Mesendoderm (in vitro differentiated cells): ENCODE measurements at places on chromosomes 6 and 20.

- no peak for DNase-seq
These were observed 388.4 kb downstream of the ESR1 start for GRCh38 chr6:152195896-152196295.

DNA sequence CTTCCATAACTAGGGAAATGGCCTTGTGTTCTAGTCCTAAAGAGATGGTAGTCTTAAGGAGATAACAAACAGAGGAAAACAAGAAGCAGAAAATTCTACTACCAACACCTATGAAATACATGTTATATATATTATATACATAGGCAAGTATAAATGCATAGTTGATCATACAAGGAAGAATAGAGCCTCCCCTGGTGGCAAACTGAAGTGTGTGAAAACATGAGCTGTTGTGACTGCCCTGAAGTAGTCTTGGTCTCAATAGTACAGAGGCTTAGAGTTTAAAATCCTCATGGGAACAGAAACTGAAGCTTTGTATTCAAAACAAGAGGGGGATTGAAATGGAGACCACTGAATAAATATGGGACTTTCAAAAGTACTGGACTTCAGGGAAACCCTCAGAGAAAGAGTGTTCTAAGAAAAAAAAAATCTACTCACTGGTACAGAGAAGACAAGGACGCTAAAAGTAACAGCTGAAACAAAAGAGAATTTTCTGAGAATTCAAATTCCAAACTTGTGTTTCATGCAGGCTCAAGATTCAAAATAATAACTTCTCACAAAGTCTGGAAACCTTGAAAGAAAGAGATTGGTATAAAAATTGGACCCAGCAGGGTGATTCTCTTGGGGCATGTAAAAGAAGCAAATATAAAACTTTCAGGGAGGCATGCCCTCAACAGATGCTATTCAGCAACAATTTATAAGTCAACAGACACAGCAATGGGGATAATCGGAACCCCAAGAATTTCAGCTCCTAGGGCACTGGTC lies 59.7 kb upstream of the SAMD3 start:
- peak; percentile 54 for DNase-seq

- no peak for DNase-seq
These were observed 94.5 kb upstream of the ANKEF1 start for GRCh38 chr20:9940329-9940728.

GRCh38 chr6:34056305-34057108 lies 89.4 kb downstream of the GRM4 start:
- peak; percentile 85 for DNase-seq

DNA sequence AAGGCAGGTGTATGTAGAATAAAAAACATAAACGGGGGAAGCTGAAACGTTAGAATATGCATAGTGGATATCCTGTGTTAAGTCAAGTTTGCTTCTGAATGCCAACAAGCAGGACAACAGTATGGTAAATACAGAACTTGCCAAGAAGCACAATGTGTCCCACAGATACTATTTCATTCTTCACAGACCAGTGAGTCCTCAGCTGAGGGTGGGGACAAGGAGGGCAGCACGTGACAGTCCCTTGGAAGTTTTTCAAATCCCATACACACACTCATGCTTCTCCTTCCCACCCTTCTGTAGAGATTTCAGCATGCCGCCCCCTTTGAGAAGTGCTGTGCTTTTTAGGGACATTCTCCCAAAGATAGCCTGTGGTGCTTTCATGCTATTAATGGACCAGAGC lies 268.5 kb upstream of the ECI2 start:
- no peak for DNase-seq

DNA sequence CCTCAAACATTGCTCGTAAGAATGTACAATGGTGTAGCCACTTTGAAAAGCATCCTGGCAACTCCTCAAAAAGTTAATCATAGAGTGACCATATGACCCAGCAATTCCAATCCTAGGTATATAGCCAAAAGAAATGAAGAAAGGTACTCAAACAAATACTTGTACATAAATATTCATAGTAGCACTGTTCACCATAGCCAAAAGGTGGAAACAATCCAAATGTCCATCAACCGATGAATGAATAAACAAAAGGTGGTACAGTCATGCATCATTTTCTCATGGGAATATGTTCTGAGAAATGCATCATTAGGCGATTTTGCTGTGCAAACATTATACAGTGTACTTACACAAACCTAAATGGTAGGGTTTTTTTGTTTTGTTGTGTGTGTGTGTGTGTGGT lies 74.4 kb upstream of the TBC1D7 start:
- DNase-seq: no peak

- no peak for DNase-seq
These were observed 201.9 kb upstream of the CST7 start for GRCh38 chr20:24747010-24747712.

DNA sequence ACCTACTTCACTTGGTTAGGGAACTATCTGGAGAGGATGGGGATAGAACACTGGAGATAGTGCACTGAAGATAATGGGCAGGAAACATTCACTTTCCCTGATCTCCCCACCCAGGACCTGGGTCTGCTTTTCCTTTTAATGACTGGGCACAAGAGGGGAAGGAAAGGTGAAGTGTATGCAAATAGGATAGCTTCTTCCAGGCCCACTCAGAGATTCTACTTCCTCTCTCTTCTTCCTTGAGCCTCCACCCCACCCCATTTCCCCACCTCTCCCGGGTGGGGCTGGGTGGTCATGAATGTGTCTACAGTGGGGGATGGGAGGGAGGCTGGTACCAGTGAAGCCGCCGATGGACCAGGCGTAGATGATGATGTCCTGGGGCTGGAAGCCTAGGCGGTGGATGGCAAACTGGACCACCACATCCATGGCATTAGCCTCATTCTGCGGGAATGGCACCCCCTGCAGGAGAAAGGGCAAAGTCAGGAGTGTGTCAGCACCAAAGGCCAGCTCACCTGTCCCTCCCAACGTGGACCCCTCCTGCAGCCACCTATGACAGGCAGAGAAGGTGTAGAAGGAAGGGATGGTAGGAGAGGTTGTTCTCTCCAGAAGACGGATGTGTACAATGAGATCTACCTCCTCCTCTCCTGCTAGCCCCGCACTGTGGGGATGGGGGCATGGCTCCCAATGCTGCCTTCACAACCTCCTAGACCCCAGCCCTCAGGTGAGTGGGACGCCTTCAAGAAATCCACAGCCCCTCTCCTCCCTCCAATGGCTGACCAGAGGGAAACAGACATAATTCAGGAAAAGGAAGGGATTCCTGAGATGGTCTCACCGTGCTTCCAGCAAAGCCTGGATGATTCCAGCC lies 8.6 kb upstream of the LY6G5C start:
- peak; percentile 41 for DNase-seq

- peak; percentile 88 for DNase-seq
These were observed 1.8 kb downstream of the RIPOR2 start for GRCh38 chr6:24933868-24934401.

DNA sequence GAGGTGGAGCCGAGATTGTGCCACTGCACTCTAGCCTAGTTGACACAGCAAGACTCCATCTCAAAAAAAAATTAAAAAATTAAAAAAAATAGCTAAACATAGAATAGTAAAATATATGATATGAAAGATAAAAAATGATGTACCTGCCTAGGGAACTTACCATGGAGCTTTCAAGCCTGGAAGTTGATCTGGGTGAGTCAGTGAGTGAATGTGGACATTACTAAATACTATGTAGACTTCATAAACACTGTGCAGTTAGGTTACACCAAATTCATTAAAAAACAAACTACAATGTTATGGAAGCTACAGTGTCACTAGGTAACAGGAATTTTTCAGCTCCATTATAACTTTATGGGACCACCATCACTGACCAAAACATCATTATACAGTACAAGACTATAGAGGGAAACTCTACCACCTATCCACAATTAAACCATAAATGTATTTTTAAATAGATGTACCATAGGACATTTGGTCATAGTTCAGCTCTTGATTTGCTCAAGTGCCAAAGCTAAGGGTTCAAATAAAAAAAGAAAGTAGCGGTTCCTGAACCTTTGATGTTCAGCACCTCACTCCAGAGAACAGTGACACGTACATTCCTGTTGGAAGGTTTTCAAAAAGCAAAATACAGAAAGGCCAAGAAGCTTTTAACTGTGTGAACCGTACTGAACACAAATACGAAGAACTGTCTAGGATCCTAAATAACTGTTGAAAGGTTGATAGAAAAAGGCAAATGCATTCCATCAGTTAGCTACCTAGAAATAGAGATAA lies 52.4 kb upstream of the SPDEF start:
- no peak for DNase-seq

DNA sequence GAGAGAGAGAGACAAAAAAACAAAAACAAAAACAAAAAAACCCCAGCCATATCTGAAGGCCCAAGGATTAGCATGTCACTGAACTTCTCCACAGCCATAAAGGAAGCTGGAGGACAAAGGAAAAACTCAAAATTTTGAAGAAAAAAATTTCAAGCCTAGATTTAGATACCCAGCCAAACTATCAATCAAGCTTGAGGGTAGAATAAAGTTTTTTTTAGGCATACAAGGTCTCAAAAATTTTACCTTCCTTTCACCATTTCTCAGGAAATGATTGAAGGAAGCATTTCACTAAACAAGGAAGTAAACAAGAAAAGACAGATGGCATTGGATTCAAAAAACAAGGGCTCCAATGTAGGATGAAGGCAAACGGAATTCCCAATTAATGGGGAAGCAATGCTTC lies 52.1 kb downstream of the KCNK5 start:
- DNase-seq: no peak

DNA sequence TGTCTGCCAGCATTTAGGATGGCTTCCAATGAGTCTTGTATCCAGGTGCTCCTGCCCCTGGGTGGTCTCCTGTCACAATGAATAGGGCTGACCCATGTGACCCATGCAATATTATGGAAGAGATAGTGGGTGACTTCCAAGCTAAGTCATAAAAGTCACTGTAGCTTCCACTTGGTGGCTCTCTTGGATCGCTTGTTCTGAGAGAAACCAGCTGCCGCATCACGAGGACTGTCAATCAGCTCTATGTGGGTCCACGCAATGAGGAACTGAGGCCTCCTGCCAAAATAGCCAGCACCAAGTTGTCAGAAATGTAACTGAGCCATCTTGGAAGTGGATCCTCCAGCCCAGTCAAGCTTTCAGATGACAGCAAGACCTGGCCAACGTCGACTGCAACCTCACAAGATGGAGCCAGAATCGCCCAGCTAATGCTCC lies 14.9 kb upstream of the MATN4 start:
- DNase-seq: peak; percentile 80

DNA sequence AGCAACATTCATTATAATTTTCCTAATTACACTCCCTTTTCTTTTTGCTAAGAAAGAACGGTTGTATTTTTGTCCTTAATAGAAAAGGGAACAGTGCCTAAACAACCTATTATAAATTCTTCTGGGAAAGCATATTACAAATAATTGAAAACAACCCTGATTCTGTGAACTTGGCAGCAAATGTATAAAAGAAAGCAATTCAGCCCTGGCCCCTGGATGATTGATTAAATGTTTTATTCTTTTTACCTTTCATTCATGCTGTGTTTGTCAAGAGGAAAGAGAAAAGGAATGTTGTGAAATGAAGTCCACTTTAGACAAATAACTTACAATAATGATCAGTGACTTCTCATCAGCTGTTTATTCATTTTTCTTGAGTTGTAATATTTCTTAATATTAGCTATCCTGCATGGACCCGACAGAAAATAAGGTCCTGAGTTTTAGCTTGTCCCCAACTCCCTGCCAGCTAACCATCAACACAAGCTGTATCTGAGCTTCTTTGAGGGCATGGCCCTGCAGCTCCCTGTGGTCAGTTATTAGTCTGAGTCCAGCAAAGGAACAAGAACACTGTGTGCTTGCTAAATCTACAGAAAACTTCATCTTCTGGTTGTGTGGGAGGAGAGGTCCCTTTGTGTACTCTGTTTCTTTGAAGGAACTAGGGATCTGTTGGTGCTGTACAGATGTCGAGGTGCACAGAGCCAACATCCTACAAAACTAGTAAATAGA lies 248.2 kb downstream of the LAMA2 start:
- no peak for DNase-seq

DNA sequence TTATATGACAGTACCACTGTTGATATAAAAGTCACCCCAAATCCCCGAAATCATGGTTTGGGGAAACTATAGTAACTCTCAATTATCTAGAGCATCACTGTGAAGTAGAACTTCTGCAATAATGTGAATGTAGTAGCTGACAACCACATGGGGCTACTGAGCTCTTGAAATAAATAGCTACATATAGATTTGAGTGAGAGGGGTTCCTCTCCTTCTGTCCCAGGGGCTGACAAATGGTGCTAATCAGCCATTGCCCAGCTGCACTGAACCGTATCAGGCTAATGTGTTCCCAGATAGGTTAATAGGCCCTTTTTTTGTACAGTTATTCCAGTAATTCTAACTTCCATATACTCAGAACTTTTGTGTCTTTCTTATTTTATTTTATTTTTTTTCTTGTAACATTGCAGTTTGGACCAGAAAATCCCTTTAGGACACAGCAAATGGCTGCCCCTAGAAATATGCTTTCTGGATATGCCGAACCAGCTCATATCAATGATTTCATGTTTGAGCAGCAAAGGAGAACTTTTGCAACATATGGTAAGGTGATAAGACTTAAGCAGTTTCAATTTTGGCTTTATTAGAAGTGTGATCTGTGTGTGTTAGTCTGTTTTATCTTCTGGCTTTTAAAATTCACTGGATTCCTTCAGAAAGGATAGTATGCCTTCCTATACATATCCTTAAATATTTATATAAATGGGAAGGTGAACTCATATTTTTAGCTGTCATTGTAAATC lies 21.1 kb downstream of the CDC40 start:
- peak; percentile 19 for DNase-seq

- no peak for DNase-seq
These were observed 73.3 kb downstream of the OPRM1 start for GRCh38 chr6:154112181-154112809.

- DNase-seq: no peak
These were observed 7.1 kb downstream of the NHLRC1 start for GRCh38 chr6:18115356-18115755.

DNA sequence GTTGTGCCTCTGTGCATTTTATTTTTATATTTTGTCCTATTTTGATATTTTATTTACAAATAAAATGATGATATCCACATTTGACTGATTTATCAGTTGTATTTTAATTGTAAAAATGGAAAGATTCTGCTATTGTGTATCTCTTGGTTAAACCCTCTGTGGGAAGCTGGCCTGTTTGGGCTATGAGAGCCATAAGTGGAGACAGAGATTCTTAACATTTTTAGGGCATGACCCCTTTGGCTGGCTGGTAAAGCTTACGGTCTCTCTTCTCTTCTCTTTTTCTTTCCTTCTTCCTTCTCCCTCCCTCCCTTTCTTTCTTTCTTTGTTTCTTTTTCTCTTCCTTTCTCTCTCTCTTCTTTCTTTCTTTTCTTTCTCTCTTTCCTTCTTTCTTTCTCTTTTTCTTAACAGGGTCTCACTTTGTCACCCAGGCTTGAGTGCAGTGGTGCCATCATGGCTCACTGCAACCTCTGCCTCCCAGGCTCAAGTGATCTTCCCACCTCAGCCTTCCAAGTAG lies 172.3 kb upstream of the CDYL start:
- DNase-seq: no peak

- no peak for DNase-seq
These were observed 108.9 kb downstream of the THEMIS start for GRCh38 chr6:127791779-127792528.
